ENCODE measurements at places on chromosomes 11 and 22.

- no peak for DNase-seq
Measured at GRCh38 chr11:126927623-126928022, 72.9 kb downstream of the KIRREL3 start.

GRCh38 chr22:47064016-47064415 is 301.6 kb downstream of the TBC1D22A start:
- no peak for DNase-seq

DNA sequence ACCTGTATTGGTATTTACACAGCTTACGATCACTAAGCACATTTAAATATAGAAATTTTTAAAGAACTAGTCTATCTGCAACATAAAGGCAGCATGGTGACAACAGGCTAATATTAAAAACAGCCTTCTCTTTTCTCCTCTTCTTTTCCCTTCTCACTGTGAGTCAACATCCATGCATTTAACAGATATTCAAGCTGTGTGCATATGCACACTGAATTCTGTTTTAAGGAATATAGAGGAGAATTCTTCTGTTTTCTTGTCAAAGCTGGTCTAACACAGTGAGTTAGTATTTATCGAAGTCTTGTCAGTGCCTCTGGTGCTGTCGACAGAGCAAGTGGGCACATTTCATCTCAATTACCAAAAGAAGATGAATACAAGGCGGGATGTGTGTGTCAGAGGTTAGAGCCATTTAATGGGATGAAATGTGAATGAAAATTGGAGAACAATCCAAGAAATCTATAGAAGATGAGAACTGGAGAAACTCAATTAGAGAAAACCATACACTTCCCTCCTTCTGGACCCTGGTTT is 282.3 kb downstream of the FAT3 start:
- no peak for DNase-seq

- DNase-seq: no peak
Measured at GRCh38 chr11:13291800-13292199, 14.2 kb downstream of the BMAL1 start.

DNA sequence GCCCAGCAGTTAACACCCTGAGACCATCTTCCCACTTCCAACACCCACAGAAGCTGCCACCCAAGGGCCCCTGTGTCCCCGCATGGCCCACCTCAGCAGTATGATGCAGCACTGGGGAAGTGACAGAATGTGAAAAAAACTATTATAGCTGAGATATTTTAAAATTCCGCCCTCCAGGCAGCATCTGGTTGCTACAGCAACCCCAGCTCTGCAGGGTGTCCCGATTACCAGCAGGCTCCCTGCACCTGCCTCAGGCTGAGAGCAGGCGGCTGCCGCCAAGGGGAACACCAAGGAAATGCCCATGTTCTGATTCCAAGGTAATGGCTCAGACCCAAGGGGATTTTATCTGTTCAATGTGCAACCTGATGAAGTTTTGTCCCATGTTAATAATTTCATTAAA is 10.5 kb upstream of the TMEM121B start:
- DNase-seq: peak; percentile 8

DNA sequence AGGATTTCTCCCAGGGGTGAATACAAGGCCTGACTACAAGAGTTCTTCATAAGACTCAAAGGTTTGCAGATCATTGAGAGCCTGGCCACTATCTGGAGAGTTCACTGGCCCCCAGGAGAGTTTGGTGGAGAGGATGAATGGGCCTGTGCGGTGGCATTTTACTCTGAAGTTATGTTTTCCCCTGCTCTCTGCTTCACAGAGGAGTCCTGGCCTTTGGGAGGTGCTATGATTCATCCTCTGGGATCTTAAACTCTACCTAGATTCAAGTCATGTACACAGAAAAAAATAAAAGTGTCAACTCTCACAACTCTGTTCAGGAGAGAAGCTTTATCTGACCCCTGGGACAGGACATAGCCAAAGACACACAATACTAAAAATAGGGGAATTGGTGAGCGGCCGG is 159.1 kb upstream of the CARD18 start:
- no peak for DNase-seq

DNA sequence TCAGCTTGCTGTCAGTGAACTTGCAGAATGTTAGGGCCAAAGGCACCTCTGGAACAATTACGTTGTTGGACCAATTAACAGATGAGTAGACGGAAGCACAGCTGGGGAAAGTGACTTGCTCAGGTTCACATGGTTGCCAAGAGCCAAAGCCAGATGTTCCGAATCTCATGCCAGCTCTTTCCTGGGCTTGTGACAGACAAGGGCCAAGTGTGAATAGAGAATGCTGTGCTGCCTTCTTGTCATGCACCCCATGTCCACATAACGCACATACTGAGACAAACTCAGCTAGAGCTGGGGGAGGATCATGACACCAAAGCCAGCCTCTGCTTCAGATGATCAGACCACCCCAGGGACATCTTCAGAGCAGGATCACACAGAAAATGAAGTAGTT is 616.3 kb downstream of the INSC start:
- DNase-seq: no peak

- no peak for DNase-seq
Measured at GRCh38 chr11:19633276-19633675, 79.4 kb upstream of the NAV2 start.

GRCh38 chr11:130145311-130145812 is 14.2 kb upstream of the ST14 start:
- DNase-seq: no peak

DNA sequence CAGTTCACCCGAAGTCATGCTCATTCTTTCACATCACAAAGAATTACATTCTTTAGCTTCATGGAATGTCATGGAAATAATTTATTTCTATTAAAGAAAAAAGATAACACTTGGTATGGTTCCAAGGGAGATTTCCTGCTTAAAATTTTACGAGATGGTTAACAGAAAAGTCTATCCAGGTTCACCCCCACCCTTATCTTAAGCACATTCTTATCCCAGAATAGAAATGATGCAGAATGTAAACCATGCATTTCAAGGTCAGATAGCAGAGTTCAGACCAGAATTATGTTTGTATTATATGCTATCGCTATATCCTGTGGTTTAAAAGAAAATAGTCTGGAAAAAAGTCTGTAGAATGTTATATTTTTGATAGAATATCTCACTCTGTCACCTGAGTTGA is 58.7 kb downstream of the GAS2 start:
- DNase-seq: no peak

DNA sequence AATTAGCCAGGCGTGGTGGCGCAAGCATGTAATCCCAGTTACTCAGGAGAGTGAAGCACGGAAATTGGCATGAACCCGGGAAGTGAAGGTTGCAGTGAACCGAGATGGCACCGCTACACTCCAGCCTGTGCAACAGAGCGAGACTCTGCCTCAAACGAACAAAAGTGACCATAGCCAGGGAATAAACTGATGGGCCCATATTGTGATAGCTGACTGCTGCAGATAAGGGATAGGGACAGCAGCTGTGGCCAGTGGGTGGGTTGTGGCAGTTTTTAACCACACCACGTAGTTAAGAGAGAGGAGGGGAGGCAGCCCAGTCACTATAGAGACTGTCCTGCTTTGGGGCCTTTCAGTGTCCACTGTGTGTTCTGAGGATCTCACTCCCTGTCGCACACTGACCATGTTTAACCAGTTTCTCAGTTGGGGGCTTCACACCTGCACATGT is 58.9 kb downstream of the PISD start:
- DNase-seq: no peak

GRCh38 chr11:27621405-27622161 is 78.7 kb downstream of the BDNF start:
- DNase-seq: no peak

DNA sequence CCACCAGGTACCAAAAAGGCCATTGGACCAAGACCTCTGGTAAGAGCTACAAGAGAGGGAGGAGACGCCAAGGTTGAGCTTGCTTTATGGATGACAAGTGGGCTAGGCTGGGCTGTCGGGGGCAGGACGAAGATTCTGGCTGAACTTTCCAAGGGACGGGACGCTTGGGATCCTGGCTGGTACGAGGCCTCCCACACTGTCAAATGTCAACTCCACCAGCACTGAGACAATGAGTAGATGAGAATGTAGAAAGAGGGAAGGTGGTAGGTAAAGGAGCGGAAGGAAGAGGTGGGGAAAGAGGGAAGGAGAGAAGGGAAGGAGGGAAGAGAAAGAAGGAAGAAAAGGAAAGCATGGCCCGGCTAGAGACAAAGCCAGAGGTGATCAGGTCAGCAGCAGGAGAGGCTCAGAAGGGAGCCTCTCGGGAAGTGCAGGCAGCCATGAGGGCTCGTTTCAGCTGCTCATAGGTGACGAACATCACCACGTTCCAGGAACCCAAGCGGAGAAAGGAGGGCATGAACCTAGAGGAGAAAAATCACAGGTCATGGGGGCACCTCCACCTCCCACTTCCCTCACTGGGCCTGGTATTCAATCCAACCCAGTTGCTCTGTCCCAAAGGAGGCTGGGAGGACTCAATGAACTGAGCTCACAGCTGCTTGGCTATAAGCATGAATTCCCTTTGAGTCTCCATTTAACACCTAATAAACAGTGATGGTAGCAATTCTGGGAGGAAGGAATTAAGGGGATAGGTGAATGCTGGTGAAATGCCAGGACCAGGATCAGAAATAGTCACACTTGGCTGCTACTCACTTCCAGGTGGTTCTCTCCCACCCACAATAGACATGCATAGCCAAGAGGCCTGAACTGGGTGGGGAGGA is 7.8 kb downstream of the UCP2 start:
- no peak for DNase-seq

DNA sequence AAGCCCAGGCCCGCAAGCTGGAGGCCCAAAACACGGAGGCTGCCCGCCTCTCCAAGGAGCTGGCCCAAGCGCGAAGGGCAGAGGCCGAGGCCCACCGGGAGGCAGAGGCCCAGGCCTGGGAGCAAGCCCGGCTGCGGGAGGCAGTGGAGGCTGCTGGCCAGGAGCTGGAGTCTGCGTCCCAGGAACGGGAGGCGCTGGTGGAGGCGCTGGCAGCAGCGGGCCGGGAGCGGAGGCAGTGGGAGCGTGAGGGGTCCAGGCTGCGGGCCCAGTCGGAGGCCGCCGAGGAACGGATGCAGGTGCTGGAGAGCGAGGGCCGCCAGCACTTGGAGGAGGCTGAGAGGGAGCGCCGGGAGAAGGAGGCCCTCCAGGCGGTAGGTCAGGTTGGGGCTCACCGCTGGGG is 4.8 kb downstream of the CCDC88B start:
- no peak for DNase-seq

- peak; percentile 96 for DNase-seq
Measured at GRCh38 chr11:115409691-115410220, 94.5 kb downstream of the CADM1 start.

GRCh38 chr11:8361206-8361605 is 97.5 kb upstream of the LMO1 start:
- DNase-seq: no peak

GRCh38 chr11:7253800-7254199 is 2.1 kb downstream of the SYT9 start:
- no peak for DNase-seq

GRCh38 chr11:44096360-44097185 is 1.1 kb downstream of the EXT2 start:
- no peak for DNase-seq

DNA sequence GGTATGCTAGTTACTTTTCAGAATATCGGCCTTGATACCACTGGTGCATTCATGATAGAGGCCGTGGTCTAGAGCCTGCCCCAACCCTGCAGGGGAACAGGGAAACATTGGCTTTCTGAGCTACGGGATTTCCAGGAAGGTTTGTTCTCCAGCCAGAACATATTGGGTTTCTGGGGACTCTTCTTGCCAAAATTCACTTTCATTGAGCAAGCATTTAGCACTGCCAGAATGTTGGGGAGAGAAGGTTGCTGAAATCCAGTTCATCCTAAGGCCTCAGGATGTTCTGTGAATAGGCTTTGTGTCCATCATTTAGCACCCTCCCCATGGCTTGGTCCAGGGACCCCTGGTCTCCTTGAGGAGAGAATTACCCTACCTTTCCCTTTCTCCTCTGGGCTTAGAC is 36.7 kb downstream of the DRG1 start:
- no peak for DNase-seq

Measured in NCI-H1417 treated with DMSO at 0.1 percent for 48 hours (cell line).